Ecto neural progenitor cell (in vitro differentiated cells): ENCODE measurements at places on chromosomes 4 and X.

DNA sequence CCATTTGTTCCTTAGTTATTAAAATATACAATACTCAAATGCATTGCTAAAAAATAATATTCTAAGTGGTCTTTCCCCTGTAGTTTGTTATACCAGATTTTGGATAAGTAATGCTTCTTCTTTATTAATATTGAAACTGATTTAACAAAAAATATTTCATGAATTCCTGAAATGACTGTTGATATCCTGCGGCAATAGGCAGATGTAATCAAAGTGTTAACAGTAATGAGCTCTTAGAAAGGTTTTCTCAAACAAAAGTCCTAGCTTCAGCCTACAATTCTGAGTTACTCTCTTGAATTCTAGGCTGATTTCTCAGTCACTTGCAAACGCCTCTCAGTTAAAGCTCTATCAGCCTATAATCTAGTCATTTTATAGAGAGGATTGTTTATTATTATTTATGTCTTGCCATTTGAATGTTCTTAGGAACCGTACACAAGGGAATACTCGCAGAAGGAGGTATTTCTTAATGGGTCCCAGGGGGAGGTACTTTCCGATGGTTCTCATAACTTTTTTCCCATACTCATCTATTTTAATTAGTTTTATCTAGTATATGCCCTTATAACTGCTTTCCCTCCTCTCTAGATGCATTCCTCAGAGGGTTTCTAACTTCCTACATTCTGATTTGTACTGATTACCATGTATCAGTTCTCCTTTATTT, 96.8 kb downstream of the FNIP2 start:
- DNase-seq: no peak

DNA sequence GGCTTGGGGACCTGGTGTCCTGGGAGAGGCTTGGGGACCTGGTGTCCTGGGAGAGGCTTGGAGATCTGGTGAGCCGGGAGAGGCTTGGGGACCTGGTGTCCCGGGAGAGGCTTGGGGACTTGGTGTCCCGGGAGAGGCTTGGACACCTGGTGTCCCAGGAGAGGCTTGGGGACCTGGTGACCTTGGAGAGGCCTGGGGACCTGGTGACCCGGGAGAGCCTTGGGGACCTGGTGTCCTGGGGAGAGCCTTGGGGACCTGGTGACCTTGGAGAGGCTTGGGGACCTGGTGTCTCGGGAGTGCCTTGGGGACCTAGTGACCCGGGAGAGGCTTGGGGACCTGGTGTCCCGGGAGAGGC, 12.6 kb downstream of the SHOX start:
- DNase-seq: no peak

DNA sequence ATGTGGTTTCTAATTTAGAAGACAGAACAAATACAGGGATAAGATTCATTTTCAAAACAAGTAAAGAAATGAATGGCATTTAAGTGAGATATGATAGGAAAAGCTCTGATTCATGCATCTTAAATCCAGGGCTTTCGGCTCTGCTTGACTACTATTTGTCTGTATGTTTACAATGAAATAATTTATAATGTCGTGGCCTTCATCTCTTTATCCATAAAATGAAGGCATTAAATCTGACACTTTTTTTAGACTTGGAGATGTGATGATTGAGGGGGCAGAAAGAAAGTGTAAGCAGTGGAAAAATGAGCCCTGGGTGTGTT, 115.7 kb upstream of the KIT start:
- DNase-seq: no peak

DNA sequence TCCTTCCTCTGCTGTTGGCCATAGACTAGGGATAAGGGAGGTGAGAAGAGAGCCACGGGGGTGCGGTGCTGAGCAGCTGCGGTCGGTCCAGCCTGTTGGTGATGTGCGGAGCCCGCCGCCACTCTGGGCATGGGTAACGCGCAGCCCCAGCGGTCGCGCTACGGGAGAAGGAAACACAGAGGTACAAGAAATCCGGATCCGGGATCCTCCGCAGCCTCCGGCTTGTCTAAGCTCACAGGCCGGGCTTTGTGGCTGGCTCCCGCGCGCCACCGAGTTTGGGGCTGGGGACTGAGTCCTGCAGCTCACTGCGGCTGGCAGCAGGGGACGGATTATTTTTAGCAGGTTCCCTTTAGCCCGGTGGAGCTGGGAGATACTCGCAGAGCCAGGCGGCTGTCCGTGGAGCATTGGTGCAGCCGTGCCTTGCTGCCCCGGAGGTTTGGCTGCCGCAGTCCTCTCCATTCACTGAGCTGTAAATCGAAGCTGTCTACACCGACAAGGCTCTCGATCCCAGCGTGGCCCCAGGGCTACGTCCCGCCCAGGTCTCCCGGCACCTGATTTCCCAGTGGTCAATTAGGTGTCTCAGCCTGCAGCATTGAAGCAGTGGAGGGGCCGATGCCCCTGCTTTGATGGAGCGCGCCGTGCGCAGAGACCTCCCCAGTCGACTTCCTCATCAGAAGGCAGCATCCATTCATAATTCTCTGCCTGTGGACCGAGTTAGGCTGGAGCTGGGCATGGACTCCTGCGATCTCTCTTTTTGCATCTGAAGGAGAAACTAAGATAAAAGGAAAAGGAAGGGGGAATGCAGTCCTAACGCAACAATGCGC, 81.9 kb upstream of the SCML1 start:
- peak; percentile 56 for DNase-seq

DNA sequence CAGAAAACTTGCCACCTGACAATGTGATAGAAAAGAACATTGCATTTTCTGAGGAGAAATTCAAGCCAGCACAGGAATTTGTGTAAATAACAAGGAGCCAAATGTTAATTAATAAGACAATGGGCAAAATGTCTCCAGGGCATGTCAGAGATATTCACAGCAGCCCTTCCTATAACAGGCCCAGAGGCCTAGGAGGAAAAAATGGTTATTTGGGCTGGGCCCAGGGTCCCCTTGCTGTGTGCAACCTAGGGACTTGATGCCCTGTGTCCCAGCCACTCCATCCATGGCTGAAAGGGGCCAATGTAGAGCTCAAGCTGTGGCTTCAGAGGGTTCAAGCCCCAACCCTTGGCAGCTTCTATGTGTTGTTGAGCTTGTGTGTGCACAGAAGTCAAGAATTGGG, 55.5 kb upstream of the GABRG1 start:
- no peak for DNase-seq

GRCh38 chrX:54540289-54540688, 10.3 kb downstream of the GNL3L start:
- DNase-seq: no peak

- DNase-seq: no peak
Observed at GRCh38 chr4:110107866-110108265, 90.5 kb downstream of the ELOVL6 start.

- peak; percentile 79 for DNase-seq
Observed at GRCh38 chr4:139735381-139736273, 70.0 kb downstream of the MGST2 start.

DNA sequence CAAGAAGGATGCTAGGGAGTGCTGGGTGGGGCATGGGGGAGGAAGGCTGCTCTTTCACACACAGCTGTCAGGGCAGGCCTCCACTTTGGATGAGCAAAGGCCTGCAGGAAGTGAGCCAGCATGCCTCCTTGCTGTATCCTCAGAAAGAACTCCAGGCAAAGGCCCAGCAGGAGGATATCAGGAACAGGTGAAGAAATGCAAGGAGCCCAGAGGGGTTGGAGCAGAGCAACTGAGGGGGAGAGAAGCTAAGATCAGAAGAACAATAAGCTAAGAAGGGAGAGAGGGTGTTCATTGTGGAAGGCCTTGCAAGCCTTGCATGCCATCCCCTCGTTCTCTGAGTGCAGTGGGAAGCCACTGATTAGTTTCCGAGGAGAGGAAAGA, 115.1 kb downstream of the CAMK2D start:
- peak; percentile 52 for DNase-seq

DNA sequence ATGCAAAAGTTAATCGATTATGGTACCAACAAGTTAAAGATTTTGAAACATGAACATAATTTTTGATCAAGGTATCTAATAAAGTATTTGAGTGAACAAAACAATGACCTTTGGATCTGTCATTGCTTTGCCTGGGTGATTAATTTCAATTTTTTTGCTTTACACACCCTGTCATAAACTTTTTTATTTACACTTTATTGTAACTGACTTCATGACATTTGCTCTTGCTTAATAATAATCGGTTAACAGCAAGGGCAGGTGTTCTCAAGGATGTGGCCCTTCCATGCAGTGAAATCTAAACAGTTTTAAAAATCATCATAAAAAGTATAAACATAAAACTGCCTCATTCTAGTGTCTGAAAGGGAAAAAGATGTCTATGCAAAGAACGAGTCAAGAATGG, 24.1 kb downstream of the ATOH1 start:
- DNase-seq: no peak

DNA sequence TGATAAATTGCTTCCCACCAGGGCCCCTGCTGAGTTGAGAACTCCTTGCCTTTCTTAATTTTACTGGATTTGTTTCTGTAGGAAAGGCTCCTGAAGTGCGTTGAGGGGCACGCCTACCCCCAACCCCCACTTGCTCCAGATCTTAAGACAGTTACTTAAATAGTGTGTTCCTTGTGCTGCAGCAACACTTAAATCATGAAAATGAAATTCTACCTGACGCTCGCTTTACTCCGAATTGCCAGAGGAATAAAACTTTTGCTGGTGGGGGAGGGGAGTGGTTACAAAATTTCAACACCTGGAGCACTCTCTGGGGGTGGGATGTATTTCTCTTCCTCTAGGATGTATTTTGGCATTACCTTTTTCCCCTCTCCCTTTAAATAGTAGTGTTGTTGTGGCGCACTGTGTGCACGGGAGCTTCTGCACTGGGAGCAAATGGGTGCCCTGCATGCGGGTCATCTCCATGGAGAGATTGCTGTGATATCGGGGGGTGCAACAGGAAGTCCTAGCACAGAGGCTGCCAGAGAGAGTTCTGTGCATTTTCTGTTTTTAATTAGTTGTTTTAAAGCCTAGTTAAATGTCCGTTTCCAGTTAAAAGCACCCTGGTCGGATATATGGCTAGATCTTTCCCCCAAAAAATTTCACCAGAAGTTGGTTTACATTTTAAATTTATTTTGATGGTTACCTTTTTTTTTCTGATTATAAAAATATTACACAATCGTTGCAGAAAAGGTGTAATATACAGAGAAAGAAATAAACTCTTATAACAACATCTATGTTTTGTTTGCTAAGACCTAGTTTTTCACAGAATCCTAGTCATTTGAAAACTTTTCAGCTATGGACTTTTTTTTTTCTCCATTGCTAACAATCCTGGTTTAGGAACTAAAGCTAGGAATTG, 207.7 kb downstream of the SOWAHB start:
- no peak for DNase-seq

DNA sequence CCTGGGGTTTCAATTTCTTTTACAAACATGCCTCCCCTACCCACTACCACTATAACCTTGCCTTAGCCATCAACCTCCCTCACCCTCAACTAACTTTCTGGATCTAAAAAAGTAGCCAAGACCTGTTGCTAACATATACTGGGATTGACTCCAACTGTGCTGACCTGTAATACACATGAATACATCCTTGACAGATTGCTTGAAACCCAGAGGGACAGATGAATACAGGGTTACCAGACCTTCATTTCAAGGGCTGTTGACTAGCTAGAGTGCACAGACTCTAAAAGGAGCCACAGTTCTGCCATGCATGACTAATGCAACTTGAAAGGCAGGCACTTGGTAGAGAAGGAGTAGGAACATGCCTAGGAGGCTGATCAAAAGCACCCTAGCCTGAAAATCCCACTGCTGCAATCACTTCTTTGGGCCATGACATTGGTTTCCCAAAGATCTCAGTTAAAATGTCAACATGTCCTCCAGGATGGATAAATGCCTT, 121.0 kb downstream of the PCDH19 start:
- no peak for DNase-seq

DNA sequence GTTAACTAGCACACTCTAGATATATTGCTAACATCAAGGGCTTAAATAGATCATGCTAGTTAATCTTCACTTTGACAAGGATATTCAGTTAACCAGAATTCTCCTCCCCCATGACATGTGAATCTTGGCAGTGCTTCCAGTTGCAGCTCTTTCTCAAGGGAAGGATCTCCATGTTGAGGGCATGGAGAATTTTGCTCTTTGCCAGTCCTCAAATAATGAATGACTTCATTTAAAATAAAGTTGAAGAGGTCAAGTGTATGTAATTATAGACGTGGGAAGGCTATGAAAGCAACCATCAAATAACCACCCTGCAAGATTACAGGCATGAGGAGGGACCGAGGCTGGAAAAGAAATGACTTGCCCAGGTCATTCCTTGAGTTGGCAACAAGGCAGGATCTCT, 87.3 kb upstream of the CPEB2 start:
- no peak for DNase-seq

DNA sequence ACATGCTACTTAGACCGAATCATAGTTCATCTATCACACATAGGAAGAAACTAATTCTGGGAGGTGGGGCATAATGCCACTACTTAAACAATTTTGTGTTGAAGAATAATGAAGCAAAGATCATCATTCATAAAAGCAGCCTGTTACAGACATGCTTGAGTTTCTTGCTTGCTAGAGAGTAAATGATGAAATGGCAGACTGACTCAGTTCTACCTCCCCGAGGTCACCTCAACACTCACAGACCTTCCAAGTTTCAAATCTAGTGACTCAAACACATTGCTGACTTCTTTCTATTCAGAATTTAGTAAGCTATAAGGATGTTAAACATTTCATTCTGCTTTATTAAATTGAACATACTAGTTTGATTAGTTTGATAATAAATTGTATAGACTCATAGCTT, 636.5 kb upstream of the FRG1 start:
- no peak for DNase-seq

DNA sequence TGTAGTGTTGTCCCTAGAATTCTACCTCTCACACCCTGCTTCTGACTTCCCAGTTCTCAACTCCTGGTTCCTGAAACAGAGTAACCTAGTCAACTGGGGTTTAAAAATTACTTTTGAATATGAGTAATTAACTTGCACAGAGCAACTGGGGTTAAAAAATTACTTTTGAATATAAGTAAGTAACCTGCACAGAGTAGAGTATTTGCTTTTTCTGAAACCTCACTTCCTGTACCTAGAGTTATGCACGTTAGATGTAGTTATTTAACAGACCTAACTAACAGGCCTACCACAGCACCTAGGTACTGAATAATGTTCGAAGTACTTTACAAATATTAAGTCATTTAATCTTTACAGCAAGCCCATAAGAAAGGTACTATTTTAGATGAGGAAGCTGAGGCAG, 32.9 kb downstream of the SLC39A8 start:
- DNase-seq: no peak

GRCh38 chr4:185945906-185946305, 123.0 kb upstream of the TLR3 start:
- DNase-seq: no peak

- no peak for DNase-seq
Observed at GRCh38 chr4:184641451-184641850, 7.8 kb downstream of the CASP3 start.

GRCh38 chr4:26780539-26780938, 80.1 kb upstream of the STIM2 start:
- no peak for DNase-seq

DNA sequence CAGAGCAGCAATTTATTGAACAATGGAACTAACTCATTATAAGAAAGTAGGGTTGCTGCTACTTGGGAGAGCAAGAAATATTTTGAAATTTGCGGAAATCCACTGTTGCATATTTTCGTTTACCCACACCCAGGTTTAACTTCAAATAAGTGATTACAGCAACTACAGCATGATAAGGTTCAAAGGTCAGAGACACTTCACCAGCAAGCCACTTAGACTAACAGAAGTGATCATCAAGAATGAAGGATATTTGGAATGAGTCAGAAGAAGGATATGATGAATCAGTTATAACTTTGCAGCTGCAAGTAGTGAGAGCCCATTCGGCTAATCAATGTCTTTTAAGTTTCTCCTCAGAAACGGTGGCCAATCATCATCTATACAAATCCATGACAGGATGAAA, 199.3 kb downstream of the TMA16 start:
- no peak for DNase-seq
